ENCODE measurements at places on chromosomes 3 and 15.

DNA sequence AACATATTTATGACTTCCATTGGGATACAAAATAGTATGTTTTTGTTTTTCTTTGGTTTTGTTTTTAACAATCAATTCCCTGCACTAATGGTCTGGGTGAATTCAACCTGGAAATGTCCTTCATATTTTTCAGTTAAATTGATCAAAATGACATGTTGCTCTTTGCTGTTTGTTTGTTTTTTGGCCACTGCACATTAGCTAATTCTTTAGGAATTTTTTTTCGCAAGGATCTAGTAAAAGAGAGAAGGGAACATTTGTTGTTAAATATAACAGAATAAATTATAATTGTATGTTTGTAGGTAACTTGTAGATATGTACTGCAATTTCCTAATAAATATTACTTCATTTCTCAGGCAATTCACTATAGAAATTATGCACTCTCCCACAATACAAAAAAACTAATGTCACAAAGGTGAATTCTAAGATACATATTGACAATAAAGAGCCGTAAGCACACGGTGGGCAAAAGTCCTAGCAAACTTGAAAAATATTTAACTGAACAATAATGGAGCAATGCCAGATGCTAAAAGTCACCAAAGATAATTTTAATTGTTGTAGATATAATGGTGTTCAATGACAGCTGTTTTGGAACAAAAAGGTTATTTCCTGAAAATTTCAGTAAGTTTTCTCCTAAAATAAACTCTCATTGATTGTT, 21.4 kb upstream of the PPARG start:
- no peak for DNase-seq

DNA sequence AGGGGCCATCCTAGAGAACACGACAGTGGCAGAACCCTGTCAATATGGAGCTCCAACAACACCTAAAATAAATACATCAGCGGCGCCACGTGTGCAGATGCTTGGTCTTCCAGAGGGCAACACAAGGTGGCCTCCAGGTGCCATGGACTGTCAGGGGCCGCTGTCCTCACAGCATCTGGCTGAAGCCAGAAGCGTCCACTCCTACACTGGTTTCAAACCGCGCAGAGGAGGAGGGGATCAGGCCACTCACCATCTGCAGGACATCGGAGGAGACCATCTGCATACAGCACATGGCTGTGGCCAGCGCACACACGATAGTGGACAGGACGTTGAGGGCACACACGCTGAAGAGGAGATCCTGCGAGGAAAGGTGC, 118.2 kb downstream of the NSMCE3 start:
- no peak for DNase-seq

- DNase-seq: no peak
Measured at GRCh38 chr15:34241376-34242330, 16.8 kb downstream of the EMC4 start.

GRCh38 chr3:53188136-53188685, 27.2 kb downstream of the PRKCD start:
- no peak for DNase-seq

DNA sequence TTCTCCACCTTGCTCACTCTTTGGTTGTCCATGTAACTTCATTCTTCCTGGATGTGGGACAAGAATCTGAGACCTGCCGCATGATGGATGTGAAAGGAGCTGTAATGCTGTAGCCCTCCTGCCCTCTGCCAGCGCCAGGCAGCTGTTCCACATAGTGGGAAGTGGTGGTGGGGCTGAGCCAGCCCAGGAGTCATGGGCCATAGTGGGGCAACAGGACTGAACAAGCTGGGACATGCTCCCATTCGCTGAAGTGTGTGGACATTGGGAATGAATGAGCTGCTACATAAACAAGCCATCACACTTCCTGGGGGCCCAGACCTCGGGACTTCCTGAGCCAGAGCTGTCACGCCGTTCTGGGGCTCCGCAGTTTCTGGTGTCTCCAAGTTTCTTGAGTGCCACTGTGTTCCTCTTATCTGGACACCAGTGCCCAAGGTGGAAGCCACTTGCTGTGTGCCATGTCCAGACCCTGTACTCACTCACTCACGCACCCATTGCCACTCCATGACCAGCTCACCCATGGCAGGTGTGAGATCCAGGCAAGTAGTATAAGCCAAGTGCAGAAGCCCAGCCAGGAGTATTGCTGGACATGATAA, 624.3 kb upstream of the EPHA6 start:
- DNase-seq: no peak

DNA sequence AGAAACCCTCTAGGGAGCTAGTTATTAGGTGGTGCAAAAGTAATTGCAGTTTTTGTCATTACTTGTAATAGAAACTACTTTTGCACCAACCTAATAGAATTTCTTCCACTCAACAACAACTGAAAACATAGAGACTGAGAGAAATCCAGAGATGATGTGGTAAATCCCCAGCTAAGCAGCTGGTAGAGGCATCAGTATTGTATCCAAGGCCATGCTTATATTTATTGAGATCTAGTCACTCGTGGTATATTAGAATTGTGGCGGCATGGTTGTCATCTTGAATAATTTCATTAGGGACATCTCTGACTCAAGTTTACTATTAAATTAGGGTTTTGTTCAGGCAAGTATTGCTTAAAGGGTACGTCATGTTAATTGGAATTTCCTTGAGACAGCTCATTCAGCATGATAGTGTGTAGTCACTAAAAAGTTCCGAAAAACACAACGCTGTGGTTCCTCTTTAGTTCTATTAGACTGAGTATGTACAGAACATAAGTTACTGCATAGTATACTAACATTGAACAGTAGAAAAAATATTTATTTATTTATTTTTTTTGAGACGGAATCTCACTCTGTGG, 35.3 kb downstream of the PAK2 start:
- no peak for DNase-seq

DNA sequence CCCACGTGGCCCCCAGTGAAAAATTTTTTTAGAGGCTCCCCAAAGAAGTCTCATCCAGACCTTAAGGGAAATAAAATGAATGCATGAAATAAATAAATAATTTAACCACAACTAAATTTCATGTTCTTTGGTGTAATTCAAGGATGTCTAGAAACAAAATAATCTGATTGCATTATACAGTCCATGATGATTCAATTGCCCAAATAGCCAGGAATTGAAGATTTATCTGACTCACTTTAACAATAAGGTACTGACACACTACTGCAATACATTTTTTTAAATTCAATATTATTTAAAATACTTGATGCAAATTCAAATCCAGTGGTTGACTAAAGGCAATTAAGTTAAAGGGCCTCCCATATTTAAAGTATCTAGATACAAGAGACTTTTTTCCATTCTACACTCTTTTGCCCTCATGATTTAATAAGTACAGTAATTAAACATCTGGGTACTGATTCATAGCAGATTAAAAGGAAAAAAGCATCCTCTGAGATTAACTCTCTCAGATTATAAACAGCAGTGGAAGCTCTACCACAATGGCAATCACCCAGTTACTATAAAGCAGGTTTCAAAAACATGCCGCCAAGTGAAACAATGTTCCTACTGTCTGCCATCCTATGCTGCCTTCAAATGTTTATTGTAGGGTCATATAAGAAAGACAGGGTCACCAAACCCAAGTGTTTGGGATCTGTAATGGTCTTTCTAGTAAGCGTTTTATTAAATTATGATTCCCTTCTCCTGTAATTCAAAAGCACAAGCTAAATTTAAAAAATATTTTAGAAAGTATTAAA, 9.9 kb downstream of the UQCC5 start:
- no peak for DNase-seq

GRCh38 chr15:45794304-45794703, 159.5 kb downstream of the SQOR start:
- DNase-seq: no peak

DNA sequence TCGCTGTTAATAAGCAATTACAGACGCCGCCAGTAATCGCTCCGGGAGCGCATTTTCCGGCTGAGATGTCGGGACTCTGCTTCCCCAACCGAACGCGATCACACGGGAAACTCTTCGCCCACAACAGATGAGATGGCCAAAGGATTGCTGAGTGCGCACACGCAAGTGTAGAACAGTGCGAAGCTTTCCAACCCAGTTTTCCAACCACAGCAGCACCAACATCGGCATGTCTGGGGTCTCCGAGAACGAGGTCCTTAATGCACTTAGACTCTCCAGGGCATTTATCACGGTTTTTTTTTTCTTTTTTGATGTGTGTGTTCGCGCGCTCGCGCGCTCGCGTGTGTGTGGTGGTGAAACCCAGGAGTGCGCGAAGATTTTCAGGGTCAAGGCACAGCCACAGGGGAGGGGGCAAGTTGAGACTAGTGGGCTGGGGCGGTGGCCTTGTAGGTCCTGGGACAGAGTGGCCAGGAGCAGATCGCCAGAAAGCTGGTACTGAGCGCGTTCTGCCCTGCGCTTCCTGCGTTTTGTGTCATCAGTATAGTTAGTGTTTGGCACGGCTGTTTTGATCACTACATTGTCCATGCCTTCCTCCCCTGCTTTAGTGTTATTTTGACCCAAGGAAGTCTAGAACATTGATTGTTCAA, 1.8 kb upstream of the EOMES start:
- no peak for DNase-seq

DNA sequence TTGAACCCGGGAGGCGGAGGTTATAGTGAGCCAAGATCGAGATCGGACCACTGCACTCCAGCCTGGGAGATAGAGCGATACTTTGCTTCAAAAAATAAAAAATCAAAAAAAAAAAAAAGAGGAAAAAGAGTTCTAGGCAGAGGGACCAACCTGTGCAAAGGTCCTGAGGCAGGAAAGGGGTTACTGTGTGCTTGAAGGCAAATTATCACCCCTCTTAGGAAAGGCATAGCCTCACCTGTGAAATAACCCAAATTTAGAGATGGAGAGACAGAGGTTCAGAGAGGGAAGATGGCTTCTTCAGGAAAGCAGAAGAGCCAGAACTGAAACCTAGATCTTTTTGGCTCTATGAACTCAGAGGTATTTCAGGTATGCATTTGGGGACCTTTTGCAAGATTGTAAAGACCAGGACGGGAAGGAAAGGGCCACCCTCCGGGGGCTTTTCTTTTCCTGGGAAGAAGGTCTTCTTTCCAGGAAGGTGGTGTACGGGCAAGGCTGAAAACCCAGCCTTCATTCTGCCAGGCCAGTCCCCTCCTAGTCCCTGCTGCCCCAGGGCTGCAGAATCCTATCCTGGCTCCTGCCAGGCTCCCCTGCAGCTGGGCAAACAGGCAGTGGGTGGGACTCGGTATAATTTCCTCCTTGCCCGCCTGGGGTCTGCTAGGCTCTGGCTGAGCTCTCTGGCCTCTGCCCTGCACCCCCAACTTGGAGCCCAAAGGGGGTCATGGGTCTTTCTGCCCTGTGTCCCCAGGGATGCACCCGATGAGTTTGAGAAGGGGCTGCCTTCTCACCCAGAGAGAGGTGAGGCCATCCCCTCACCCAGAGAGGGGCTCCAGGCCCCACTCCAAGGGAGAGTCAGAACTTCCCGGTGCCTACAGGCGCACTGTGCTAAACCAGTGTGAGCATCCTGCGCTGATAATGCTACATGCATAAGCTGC, 14.4 kb upstream of the CSK start:
- DNase-seq: no peak

DNA sequence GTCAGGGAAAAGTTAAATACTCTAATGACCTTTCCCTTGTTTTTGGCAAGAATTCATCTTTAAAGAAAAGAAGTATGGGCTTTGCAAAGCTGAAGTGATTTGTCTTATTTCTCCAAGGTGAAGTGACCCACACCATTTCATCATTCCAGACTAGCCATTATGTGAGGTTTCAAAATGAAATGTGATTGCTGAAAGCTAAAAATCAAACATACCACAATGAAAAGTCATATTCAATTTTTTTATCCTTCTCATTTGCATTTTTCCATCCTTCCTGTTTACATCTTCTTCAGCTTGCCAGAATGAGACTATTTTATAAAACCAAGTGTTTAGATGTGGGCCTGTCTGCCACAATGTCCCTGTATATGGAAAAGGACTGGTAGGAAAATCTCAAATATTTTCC, 142.3 kb upstream of the STRIT1 start:
- DNase-seq: no peak

- no peak for DNase-seq
Measured at GRCh38 chr3:186517218-186517617, 27.0 kb downstream of the CRYGS start.

DNA sequence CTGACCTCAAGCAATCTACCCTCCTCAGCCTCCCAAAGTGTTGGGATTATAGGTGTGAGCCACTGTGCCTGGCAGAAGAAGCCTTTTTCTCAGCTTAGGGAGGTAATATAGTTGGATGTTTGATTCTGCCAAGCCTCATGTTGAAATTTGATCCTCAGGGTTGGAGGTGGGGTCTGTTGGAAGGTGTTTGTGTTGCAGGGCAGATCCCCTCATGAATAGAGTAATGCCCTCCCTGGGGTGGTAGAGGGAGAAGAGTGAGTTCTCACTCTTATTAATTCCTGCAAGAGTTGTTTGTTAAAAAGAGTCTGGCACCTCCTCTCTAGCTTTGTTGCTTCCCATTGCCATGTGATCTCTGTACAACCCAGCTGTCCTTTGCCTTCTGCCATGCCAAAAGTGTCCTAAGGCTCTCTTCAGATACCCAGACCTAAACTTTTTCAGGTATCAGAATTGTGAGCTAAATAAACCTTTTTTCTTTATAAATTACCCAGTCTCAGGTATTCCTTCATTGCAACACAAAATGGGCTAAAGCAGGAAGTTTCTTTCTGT, 16.4 kb downstream of the NECTIN3 start:
- DNase-seq: no peak

DNA sequence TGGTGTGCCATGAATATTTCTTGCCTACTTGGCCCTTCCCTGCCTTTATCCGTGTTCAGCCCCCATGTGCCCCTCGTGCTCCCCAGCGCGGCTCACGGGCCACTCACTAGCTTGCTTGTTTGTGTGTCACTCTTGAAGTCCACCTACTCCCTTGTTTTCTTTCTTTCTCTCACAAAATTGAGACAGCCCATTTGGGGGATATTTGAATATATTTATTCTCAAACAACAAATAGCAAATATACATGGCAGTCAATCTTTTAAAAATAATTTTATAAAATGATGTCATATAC, 82.2 kb downstream of the PLXNA1 start:
- no peak for DNase-seq

GRCh38 chr3:56355570-56356185, 112.6 kb downstream of the ERC2 start:
- DNase-seq: no peak

GRCh38 chr3:124887177-124887931, at the start of gene ITGB5:
TSS of gene ITGB5 (minus strand) at chr3:124887365. CDS start at chr3:124887000, 365 bp downstream.
- no peak for DNase-seq

GRCh38 chr3:32778389-32778788, 39.4 kb upstream of the TRIM71 start:
- DNase-seq: no peak

DNA sequence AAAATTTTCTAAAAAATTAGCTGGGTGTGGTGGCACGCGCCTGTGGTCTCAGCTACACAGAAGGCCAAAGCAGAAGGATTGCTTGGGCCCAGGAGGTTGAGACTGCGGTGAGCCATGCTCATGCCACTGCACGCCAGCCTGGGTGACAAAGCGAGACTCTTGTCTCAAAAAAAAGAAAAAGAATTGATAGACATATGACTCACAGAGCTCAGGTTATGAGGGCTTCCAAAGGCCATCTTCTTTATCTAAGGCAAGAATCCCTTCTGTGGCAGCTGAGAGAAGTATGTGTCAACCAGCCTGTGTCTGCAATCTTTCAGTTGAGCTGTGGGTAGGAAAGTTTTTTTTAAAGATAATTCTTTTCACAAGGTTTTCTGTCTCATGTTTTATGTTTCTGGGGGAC, 53.9 kb downstream of the MRPS25 start:
- DNase-seq: no peak

Data from activated effector memory CD4-positive, alpha-beta T cell treated with Interleukin-2 at 50 U/mL for 16 hours (primary cell).